ENCODE measurements at places on chromosomes 4 and X. TPM values are rescaled to one million over a fixed set of nuclear protein-coding genes. Genes with fewer than 3 reads are reported as not detected.

MID1 gene
- 2.2 TPM for total RNA-seq

ADGRL3 gene
- 0.12 TPM for total RNA-seq

RHOXF1 gene
- not detected for total RNA-seq

RHOXF2 gene
- not detected for total RNA-seq

PGM2 gene
- total RNA-seq: 5.5 TPM

ANXA5 gene
- total RNA-seq: 129 TPM

MAGEB10 gene
- not detected for total RNA-seq

GRCh38 chrX:111254896-111255693 lies 15.2 kb downstream of the CAPN6 start:
- no peak for DNase-seq

DNA sequence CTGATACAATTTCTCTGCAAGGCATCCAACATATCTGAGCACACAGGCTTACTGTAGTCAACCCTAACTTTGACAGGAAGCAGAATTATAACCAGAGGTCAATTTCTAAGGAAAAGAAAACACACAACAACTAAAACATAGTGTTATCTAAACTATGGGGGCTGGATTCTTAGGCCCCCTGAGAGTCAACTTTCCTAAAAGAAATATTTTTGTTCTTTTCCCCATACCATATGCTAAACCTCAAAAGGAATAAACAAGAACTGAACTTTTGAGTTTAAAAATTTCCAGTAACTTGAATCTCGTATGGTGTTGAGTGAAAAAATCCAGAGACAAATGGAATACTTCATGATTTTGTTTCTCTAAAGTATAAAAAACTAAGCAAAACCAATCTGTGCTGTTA lies 42.9 kb downstream of the ATXN3L start:
- no peak for DNase-seq

DNA sequence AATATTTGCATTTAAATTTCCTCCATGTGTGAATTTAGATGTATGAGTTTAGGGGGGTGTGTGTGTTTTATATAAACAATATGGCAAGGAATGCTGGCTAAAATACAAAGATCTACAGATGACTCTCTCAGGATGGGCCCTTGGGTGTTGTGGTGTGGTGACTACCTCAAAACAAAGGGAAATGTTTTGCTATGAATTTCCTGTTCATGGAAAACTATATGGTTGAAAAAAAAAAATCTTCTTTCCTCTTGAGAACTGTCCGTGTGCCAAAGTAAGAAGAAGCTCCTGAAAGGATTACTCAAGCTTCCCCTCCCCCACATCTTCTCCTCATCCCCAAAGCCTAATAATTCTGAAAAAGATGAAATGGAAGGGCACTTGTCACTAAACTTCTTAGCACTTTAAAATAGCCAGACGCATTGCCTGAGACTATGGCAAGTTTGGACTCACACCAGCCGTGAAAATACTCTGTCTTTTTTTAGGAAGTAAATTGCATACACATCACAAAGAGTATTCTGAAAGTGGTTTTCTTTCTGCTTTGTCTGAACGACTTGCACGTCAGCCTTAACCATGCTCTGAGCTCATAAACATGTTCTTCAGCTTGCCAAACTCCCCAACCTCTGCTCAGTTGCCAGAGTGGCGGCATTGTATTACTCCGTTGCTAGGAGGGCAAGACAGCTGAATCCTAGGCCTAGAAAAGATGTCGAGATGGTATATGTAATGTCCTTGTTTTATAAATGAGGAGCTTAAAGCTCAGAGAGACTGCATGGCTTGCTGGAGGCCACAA lies 250.4 kb upstream of the JADE1 start:
- no peak for DNase-seq

DNA sequence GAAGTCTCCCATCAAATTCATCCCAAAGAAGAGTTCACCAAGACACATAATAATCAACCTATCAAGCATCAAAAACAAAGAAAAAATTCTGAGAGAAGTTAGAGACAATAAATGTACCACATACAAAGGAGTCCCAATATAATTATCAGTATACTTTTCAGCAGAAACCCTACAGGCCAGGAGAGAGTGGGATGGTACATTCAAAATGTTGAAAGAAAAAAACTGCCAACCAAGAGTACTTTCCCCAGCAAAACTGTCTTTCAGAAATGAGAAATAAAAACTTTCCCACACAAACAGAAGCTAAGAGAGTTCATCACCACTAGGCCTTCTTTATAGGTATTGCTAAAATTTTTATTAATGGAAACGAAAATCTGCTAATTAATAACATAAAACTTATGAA lies 164.4 kb upstream of the LNX1 start:
- DNase-seq: no peak

- DNase-seq: no peak
Measured at GRCh38 chrX:132001127-132001526, 22.0 kb upstream of the STK26 start.

- DNase-seq: no peak
Measured at GRCh38 chrX:15549189-15550012, 48.8 kb downstream of the BMX start.

- no peak for DNase-seq
Measured at GRCh38 chrX:39859991-39860861, 237.5 kb downstream of the BCOR start.

- DNase-seq: no peak
Measured at GRCh38 chrX:11663875-11664210, 1.9 kb downstream of the ARHGAP6 start.

DNA sequence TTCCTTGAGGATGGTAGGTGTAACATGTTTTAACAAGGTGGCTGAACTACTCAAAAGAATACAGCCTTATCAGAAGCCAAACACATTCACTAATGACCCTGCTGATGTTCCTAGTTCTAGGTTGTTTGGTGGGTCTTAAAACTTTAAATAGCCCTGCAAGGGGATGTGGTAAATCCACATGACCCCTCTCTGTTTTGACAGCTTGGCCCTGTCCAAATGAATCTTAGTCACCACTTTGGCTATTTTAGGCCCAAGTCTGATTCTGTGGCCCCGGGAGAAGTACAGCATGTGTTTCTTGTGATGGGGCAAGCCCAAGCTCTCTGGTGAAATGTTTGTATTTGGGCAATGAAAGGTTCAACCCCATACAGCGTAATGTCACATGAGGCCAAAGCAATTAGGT lies 54.5 kb upstream of the GPR34 start:
- DNase-seq: no peak

- no peak for DNase-seq
Measured at GRCh38 chr4:183304538-183304937, 15.5 kb downstream of the CLDN22 start.

DNA sequence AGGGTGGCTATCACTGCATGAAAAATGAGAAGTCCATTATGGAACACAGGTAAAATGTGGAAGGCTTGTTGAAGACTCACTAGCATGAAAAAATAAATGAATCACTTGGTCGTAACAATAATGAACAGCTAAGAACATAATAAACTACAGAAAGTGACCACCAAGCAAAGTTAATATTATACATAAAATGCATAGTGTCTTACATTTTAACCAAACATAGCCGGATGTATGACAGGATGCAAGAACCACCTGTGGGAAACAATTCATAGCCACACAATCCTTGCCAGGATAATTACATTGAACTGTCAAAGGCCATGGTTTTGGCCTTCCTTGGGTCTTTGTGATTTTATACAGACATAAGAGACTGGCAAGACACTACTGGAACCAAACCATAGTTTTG lies 81.9 kb upstream of the ATXN3L start:
- no peak for DNase-seq

- DNase-seq: no peak
Measured at GRCh38 chr4:7890635-7891393, 48.8 kb downstream of the AFAP1 start.

DNA sequence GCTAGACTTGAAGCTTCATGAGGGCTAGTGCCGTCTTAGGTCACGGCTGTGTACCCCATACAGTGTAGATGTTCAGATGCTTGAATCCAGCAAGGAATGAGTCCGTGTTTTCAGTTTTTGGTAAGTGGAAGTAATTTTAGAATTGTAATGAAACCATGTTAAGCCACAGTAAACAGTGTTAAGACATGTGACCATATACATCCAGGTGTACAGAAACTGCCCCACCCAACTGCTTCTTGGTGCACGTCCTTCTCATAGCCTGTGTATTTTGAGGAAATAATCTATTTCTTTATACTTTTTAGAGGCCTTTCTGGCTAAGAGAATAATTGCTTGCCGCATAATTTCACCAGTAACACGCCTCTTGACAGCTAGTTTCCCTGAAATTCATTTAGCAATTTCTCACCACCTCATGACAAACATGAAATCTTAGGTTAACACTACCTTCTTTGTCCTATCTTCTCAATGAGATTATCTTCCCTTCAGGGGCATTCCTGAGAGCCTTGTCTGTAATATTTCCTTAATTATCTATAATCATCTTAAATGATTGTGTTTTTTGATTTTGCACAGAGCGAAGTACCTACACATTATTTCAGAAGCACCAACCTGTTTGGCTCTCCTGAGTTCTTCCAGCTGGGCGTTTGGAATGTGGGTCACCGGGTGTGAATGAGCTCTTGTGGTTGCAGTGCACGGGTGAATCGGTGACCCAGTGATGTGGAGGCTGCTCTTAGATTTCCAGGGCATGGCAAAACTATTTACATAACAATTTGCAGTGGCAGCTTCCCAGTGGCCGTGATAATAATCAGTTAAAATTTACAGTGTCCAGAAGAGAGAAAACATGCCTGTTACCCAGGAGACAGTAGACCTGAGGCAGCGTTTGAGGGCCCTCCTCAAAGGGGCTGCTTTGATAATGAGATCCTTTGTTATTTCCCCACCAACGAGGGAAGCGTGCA lies 50.2 kb upstream of the TADA2B start:
- DNase-seq: no peak

DNA sequence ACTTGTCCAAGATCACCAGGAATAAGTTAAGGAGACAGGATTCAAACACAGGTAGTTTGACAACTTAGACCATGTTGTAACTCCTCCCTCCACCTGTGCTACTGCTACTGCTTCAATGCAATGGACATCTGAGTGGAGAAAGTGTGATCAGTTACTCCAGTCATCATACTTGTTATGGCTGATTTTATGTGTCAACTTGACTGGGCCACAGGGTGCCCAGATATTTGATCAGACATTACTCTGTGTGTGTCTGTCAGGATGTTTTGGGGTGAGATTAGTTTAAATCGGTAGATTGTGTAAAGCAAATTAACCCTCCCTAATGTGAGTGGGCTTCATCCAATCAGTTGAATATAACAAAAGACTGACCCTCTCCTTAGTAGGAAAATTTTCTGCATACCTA lies 34.8 kb upstream of the PDLIM5 start:
- DNase-seq: no peak

- DNase-seq: no peak
Measured at GRCh38 chr4:140269369-140269768, 104.1 kb upstream of the SCOC start.

DNA sequence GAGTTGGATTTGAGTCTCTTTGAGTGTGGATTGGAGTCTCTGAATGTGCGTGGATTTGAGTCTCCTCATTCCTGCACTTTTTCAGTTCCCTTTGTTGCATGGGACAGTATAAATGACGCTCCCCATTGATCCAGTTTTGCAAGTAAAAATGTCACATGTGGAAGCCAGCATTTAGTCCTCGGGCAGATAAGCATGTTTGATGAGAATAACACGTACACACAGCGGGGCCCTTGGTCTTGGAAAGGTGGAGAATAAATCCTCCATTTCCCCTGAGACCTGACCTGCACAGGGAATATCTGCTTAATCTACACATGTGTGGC lies 8.1 kb downstream of the P2RY8 start:
- no peak for DNase-seq

- no peak for DNase-seq
Measured at GRCh38 chrX:74104356-74105015, 199.5 kb upstream of the ZCCHC13 start.
